ENCODE measurements at places on chromosomes 4 and X.

DNA sequence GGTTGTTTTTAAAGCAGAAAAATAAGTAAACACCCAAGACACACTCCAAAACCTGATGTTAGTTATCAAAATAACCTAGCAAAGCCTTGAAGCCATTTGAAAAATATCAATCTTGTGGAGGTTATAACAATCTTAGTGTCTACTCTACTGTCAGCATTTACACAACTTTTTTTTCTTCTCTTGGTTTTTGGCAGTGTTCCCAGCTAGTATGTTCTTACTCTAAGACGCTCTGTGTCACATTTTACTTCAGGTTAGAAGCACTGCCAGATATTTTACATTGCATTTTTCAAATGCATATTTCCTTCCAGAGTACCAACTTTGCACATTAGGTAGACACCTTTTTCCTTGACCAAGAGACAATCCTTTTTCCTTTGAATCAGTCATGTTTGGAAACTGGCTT, 114.0 kb upstream of the INPP4B start:
- no peak for DNase-seq

GRCh38 chr4:32775049-32775448, 2054.9 kb downstream of the PCDH7 start:
- DNase-seq = no peak

GRCh38 chr4:10623862-10624261, 60.7 kb downstream of the CLNK start:
- DNase-seq = no peak

DNA sequence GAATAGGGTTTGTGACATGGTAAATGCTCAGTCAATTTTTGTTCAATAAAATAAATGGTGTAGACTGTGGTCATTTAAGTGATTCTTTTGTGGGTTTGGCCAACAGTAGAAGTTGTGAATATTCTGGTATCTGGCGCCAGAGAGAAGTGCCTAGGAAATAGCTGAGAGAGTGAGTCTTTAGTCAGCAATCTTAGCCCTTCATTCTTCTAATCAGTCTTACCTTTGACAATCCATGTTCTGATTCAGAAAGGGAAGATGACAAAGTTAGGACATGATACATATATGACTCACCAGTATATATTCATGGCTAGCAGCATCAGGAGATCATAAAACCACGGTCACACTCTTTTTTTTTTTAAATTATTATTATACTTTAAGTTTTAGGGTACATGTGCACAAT, 141.8 kb upstream of the PCDH18 start:
- peak; percentile 63 for DNase-seq

GRCh38 chrX:127708155-127708554, 344.0 kb downstream of the ACTRT1 start:
- DNase-seq = no peak

DNA sequence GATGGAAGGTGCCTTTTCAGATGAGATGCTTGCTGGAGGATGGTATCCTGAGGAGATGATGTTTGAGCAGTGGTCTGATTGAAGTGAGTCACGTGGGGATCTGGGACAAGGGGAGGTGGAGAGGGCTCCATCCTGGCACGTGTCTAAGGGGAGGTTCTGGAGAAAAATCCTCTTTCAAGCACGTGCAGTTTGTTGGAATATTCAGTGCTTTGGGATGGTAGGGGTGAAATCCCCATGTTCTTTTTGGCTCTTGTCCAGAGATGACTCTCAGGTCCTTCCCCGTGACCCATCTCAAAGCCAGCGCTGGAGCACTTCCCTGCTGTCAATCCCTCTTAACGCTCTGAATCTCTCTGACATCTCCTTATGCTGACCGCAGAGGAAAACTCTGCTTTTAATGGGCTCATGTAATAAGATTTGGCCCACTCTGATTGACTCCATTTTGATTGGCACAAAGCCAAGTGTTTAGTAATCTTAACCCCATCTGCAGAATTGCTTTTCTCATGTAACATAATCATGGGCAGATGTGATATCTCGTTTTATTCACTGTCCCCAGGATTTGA, 10.8 kb upstream of the KLKB1 start:
- DNase-seq = no peak

DNA sequence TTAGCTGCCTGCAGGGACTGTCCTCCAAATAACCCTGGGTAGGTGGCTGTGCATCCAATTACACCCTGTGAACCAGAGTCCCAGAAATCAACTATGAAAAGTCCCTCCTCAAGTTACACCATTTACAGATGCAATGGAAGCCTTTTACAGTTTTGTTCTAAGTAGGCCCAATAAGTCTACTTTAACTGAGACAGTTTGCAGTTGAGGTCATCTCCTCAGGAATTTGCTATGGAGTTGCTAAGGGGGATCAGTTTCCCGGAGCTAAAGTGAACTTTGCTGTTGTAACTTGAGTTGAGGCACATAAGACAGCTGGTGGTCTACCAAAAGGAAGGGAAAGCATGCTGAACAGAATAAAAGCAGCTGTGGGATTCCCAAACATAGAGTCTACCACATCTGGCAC, 121.6 kb upstream of the STK26 start:
- no peak for DNase-seq

- DNase-seq = peak; percentile 21
These were observed 290.5 kb downstream of the BMPR1B start for GRCh38 chr4:95048296-95048695.

DNA sequence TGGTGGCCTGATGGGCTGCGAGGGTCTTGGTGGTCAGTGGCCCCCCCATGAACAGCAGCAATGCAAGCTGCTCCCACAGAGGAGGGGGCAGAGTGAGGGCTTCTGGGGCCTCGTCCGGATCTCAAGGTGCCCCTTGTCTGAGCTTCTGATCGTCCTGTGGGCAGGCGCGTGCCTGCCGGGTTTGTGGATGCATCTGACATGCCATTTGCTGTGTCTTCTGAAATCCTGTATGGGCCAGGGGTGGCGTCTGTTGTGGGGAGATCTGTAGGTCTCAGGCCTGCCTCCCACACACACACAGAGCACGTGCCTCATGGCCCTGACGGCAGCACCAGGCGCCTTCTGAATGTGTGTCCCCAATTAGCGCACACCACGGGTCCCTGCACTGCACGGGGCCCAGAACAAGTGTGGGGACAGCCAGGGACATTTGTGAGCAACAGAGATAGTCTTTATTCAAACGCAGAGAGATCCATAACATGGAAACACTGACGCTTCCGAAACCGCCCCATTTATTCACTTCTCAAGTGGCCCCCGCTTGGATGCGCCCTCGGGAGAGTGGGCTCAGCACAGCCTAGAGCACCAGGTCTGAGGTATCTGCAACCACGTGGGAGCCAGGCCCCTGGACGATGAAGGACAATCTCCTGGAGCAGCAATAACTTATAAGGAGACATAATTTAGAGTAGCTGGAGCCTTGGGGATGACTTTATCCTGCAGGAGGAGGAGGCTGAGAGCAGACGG, 5.7 kb downstream of the SPON2 start:
- DNase-seq = no peak

- no peak for DNase-seq
These were observed 123.0 kb upstream of the PPP1R2C start for GRCh38 chrX:42900947-42901346.

DNA sequence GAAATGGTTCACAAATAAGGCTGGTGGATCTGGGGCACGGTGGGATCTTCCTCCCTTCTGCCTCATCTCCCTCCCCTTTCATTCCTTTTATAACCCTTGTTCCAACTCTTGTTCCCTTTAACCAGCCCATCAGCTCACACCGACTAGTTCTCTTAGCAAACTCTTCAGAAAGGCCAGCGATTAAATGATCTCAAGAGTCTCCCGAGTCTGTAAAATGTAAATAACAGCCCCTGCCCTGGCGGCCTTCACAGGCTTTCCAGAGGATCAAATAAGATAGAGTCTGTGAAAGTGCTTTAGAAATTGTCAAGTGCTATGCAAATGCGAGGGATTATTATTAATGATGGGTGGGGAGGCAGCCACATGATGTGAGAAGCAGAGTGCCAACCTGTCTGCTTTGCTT, 27.1 kb downstream of the TSC22D3 start:
- DNase-seq = no peak

GRCh38 chr4:189613207-189613606, 327.5 kb upstream of the FRG1 start:
- no peak for DNase-seq

GRCh38 chr4:147163311-147163710, 217.6 kb upstream of the TTC29 start:
- DNase-seq = peak; percentile 6

DNA sequence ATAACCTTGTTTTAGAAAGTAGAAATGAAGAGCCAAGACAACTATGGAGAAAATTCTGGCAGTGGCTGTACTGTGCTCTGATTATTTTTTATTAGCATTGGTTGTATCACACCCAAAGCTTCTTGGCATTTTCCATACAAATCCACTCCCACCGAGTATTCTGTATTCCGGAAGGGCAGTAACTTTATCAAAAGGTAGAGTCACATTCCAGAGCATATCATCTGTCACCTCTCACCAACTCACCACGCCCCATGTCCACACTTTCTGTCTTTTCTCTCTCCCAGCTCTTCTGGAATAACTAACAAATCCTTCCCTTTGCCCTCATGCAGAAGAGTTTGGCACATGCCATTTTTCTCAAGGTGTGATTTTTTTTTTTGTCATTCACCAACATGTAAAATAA, 52.7 kb downstream of the CORIN start:
- DNase-seq = no peak

DNA sequence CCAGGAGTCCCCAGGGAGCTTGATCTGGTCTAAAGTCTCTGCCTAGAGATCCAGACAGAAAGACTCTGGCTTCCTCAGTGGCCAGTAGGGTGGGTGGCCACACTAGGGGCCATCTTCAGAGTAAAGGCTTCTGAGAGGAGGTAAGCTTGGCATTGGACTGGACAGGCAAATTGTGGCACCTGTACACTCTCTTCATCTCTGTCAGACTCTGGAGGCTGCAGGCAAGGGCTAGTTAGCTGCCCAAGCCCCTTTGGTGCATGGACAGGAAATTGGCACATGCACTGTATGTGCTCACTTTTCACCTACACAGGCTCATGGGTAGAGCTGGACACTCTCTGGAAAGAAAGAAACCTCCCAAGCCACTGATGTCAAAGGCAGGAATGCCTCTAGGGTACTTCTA, 142.8 kb downstream of the PJA1 start:
- DNase-seq = no peak

GRCh38 chr4:25879991-25880651, 17.3 kb upstream of the SEL1L3 start:
- DNase-seq = peak; percentile 56

DNA sequence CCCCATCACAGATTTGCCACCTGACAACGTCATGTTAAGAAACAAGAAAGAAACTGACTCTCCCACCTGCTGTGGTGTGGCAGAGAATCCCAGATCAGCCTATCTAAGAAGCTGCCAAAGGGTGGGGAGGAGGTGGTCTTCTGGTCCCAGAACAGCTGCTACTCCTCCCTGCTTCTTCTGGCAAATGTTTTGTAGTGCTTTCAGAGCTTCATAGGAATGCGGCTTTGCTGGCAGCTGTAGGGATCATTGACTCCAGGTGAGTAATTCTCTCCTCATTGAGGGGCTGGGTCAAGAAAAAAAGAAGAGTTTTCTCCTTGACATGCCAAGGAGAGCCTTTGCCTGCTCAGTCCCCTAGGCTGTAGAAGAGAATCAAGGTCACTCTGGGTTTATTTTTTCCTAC, 23.3 kb downstream of the NRK start:
- DNase-seq = no peak

DNA sequence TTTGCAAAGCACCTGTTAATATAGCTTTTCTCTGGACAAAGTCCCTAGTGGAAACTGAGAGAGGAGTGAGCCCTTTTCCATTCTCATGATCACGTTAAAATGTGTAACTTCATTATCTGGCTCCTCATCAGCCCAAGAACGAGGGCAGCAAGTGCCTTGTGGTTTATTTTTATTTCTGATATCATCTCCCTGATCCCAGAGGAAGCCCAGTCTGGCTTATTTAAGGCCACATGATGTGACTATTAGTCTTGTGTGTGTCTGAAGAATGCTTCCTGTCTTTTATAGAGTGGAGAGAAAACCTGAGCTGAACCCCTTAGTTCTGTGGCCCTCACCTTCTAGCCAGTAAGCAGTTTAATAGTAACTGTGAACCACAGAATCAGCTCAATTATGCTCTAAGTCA, 67.2 kb downstream of the LHFPL1 start:
- no peak for DNase-seq

DNA sequence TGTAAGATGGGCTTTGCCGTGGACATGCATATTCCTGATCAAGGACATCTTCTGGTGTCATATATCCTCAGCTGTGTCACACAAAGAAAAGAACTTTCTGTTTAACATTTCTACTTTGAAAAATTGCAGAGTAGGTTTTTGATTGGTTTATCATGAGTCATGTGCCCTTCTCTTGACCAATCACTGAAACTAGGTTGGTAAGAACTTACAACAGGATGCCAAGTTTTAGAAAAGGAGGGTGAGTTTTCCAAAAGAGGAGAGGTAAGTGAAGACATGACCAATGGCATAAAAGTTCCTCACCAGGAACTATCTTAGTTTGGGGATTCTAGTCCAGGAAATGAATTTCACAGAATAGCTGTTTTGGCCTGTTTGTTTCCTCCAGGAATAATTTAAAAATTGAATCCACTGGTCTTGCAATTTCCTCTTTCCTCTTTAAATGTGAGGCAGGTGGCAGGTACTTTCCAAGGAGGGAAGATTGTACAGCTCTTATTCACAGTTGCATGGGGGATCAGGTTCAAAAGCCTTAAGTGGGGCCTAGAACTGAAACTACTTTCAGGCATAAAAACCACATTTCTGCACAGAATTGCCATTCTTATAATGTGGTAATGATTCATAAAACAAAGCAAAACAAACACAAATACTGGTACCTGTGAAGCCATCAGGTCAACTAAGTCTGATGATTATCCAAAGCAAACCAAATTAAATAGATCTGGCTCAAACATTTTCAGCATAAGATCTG, 1114.5 kb upstream of the LCORL start:
- DNase-seq = no peak

GRCh38 chr4:127047930-127048329, 584.8 kb upstream of the INTU start:
- no peak for DNase-seq

DNA sequence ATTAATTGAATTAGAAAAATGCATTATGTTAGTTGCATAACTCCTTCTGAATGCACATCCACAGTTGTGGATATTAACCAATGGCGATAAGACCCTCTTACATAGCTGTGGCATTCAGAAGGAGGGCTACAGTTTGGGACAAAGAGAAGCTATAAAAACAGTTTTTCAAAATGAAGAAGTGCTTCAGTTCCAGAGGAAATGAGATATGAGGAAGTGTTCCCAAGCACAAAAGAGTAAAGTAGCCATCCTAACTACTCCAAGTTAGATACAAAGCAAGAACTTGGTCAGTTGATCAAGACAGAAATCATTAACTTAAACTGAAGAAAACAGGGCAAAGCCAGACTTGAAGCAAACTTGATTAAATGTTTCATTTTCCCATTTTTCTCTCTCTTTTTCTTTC, 17.2 kb upstream of the ADGRL3 start:
- no peak for DNase-seq
